Glomerular endothelial cell (primary cell): ENCODE measurements at places on chromosomes 3 and 15. TPM values are rescaled to one million over a fixed set of nuclear protein-coding genes. Genes with fewer than 3 reads are reported as not detected.

GYG1 gene
- total RNA-seq = 43.8 and 47.3 TPM in 2 replicates

SEMA3F gene
- 95.6 and 106 TPM in 2 replicates for total RNA-seq

CACNA2D3 gene
- total RNA-seq = 0.05 TPM in 1 of 2 replicates, not detected in the other

RLBP1 gene
- not detected in 2 replicates for total RNA-seq

GRCh38 chr15:58962662-58963565 lies 24.5 kb upstream of the RNF111 start:
- no peak for DNase-seq
